ENCODE measurements at places on chromosomes 2 and 18.

DNA sequence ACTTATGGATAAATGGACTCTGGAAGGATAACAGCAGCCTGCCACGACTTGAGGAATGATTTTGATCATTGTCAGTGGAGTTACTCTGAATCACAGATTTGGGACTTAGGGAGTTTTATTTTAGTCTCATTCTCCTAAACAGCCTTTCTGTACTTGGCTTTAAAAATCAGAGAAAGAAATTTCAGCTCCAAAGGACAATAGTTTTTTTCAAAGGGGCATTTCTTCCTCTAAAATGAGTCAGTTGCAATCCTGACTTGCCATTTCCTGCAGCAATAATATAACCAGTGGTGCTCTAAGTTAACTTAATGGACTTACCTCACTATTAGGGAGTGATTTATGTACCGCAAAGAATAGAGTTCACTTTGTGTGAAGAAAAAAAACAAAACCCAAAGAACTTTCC is 35.1 kb upstream of the MTX2 start:
- DNase-seq: no peak

- no peak for DNase-seq
These were observed 107.1 kb downstream of the TWIST2 start for GRCh38 chr2:238954841-238955591.

DNA sequence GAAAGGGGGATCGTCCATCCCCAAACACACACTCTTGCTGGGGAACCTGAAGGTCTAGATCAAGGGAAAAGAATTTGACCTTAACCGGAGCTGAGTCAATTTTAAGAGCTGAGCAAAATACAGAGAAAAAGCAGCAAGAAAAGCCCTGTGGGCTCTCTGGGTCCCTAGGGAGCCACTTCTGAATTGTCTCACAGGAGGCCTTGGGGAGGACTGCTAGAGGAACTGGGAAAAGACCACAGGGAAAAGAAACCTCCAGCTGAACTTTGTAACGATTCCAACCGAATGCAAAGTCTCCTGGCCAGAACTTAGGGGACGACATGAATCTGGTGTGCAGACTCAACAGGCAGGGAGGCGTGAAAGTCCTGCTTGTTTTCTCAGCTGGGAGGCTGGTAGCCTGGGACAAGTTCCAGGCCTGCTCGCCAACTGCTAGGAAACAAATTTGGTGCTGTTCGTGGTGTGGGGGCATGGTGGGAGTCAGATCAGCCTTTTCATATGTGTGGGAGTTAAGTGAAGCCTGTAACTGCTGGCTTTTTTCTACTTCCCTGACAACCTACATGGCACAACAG is 644.6 kb upstream of the CNTNAP5 start:
- no peak for DNase-seq

GRCh38 chr18:47490882-47491281 is 239.4 kb upstream of the SKOR2 start:
- no peak for DNase-seq

DNA sequence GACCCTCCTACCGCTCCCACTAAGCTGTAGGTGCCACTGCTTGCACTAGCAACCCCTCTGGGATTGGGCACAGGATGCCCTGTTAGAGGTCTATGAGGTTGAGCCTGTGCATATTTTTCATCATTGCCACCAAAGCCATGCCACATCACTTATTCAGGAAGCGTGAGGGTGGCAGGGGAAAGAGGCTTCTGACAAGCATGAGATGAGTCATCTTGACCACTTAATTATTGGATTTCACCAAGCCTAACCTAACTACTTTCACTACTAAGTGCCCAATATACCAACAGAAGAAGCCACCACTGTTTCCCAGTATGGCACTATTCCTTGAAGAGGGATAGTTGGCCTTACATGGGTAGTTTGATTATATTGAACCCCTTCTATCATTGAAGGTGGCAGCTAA is 181.3 kb upstream of the EPHA4 start:
- DNase-seq: no peak

DNA sequence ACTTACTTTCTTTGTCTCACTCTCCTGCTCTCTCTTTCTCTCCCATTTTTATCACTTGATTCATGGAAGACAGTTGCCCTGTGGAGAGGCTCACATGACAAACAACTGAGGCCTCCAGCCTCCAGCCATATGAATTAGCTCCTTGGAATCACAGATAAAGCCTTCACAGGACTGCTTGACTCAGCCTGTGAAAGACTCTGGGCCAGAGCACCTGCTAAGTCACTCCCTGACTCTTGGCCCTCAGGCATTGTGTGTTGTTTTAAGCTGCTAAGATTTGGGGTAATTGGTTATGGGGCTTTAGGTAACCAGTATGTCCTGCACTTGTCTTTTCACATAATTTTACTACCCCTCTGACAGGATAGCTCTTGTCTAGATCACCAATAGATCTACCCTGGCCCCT is 334.9 kb downstream of the SOX11 start:
- DNase-seq: no peak

- DNase-seq: no peak
These were observed 94.2 kb downstream of the POLR1A start for GRCh38 chr2:86011449-86011941.

DNA sequence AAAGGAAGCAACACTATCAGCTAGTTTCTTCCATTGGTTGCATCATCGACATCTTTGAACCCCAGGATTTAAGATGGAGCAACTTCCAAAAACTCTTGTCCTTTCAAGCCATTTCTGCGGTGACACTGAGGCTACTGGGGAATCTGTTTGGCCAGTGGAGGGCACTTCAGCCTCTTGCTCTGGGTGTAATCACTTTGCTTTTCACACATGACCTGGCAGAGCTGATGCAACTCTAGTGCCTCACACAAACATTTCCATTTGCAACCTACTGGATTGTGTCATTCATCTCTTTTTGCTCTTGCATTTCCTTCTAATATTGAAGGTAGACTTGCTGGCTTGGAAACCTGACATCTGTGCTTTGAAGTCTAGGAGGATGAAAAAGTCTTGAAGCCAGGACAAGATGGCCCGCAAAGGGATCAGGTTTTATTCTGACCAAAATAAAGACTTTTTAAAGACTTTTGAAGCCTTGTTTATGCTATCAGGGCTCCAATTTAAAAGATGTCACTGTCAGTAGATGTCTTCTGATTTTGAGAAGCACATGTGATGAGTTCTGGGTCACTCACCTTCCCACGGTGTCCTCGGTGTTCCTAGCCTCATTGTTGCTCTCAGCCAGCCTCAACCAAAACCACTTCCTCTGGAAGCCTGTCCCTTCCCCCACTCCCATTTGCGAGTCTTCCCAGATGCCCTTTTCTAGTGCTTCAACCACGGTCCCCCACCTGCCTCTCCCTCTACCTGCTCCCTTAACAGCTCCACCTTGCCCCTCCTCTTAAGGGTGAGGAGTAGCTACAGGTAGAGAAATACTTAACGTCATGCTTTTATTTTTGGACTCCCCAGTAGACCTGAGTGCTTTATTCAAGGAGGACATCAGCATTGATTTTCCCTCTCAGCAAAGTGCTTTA is 69.7 kb upstream of the KCNE4 start:
- peak; percentile 71 for DNase-seq

- no peak for DNase-seq
These were observed 32.5 kb downstream of the SLC8A1 start for GRCh38 chr2:40419364-40419762.

GRCh38 chr2:116687371-116687770 is 1127.1 kb upstream of the DDX18 start:
- DNase-seq: no peak

- DNase-seq: no peak
These were observed 57.6 kb downstream of the CRIM1 start for GRCh38 chr2:36413218-36413617.

- no peak for DNase-seq
These were observed 490.6 kb upstream of the HS6ST1 start for GRCh38 chr2:128809259-128809636.

GRCh38 chr2:131055169-131056065 is 37.8 kb downstream of the FAM168B start:
- peak; percentile 54 for DNase-seq

GRCh38 chr2:86087936-86088850 is 17.5 kb downstream of the POLR1A start:
- no peak for DNase-seq

- no peak for DNase-seq
These were observed 84.0 kb downstream of the SMAD2 start for GRCh38 chr18:47846431-47846830.

DNA sequence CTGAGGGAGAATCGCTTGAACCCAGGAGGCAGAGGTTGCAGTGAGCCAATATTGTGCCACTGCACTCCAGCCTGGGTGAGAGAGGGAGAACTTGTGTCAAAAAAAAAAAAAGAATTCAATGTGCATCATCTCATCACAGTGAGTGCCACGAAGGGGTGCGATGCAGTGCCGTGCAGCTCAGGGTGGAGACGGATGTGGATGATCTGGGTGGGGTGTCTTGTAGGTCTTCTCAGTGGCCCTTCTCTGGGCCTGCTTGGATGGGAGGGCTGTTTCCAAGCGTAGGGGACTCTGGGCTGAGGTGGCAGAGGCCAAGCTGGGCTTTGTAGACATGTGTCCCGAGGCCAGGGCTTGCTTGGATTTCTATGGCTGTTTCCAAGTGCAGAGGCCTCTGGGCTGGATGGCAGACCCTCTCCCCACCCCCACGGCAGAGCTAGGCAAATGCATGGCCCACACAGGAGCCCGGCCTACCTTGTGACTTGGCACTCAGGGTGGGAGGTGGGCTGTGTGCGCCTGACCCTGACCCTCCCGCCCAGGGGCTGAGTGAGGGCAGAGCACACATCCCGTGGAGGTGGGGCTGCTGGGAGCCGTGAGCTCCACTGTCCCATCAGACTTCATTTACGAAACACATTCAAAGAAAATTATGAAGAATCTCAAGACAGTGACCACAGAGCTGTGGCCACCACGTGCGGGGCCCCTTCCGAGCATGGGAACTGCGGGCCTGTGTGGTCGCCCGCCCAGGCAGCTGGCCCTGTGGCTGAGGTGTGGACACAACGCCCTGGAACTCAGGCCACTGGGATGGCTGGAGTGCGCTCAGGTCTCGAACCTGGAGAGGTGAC is 76.4 kb downstream of the ASB1 start:
- DNase-seq: no peak

DNA sequence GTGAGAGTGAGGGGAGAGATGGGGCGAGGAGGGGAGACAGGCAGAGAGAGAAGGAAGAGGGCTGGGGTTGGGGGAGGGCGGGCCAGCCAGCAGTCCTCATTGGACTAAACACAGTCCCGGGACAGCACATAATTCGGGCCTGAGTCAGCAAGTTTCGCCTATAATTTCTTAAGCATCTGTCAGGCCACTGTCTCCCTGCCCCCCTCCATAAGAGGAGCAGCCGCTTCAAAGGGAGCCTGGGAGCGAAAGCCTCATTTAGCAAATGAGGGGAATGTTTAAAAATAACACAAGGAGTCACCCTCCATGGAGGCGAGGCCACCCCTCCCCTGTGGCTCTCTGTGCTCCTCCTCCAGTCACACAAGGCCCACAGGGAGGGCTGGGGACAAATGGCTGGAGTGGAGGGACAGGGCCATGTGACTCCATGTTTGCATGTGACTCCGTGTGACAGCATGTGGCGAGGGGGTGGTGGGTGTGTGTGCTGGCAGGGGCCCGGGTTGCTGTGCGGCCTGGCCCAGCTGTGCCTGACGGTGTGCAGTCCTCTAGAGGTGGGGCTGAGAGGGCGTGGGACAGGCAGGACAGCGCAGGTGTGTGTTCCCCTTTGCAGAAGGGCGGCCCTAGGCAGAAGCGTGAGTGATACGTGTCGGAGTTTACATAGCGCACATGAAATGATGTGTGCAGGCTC is 162.4 kb downstream of the CELF4 start:
- peak; percentile 86 for DNase-seq

- no peak for DNase-seq
These were observed 480 bp downstream of the DSEL start for GRCh38 chr18:67515942-67516538.

GRCh38 chr18:51370996-51371395 is 173.5 kb upstream of the MEX3C start:
- DNase-seq: no peak

- no peak for DNase-seq
These were observed 17.7 kb upstream of the SP3 start for GRCh38 chr2:173982918-173983317.
